ENCODE measurements at places on chromosomes 1 and 21.

GRCh38 chr1:154877370-154877974, 7.4 kb upstream of the KCNN3 start:
- DNase-seq = no peak

- DNase-seq = no peak
Observed at GRCh38 chr1:231924180-231924579, 297.6 kb downstream of the DISC1 start.

GRCh38 chr1:207152792-207153468, 48.9 kb downstream of the C4BPA start:
- no peak for DNase-seq

GRCh38 chr1:24216276-24217074, 29.4 kb upstream of the IFNLR1 start:
- DNase-seq = peak; percentile 31

DNA sequence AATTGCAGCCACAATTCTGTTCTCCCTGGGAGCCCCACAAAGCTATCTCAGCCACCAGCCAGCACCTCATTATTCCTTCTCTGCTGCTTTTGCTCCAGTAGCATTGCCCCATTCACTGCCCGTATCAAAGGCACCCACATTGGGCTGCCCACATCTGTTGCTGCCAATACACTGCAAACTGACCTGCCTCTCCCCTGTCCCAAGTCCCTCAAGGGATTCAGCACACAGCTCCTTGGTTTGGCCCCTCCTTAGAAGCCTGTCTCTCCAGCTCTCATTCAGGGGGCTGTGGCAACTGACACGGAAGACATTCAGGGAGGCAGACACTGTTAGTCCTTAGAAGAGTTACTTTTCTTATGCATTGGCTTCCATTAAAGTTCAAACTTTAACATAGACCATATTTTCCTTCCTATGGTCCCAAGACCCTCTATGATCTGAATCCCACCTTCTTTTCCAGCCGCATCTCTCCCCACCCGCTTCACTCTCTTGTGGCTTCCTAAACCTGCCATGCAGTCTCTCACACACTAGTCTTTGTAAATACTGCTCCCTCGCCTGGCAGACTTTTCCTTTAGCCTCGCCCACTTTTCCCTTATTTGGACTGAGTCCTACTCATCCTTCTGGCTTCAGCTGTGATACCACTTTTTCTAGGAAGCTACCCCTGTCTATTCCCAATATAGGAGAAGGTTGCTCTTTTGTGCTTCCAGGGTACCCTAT, 19.3 kb upstream of the KLHDC8A start:
- peak; percentile 91 for DNase-seq

GRCh38 chr1:62423580-62424242, 13.1 kb upstream of the USP1 start:
- no peak for DNase-seq

GRCh38 chr1:71044833-71045232, 2.8 kb downstream of the PTGER3 start:
- DNase-seq = no peak

GRCh38 chr1:235075048-235075776, 53.4 kb downstream of the TOMM20 start:
- DNase-seq = no peak

- DNase-seq = no peak
Observed at GRCh38 chr1:217019475-217019874, 296.2 kb upstream of the ESRRG start.

- peak; percentile 89 for DNase-seq
Observed at GRCh38 chr21:35204850-35205541, 155.9 kb upstream of the RUNX1 start.

DNA sequence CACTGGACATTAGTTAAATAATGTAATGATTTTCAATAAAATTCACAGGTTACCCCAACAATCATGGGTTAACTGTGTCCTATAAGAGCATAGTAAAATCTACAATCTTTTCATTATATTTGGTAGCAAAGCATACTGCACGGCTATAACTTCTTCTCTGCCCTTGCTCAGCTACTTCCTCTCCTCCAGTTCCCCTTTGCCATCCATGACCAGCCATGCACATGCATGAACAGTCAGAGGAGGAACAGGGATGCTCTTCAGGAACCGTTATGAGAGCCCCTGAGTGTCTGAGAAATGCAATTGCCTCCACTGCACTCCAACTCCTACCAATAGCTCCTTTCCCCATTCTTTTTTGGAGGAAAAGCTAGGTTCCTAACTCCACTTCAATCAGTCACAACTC, 646.7 kb downstream of the LTN1 start:
- DNase-seq = no peak

DNA sequence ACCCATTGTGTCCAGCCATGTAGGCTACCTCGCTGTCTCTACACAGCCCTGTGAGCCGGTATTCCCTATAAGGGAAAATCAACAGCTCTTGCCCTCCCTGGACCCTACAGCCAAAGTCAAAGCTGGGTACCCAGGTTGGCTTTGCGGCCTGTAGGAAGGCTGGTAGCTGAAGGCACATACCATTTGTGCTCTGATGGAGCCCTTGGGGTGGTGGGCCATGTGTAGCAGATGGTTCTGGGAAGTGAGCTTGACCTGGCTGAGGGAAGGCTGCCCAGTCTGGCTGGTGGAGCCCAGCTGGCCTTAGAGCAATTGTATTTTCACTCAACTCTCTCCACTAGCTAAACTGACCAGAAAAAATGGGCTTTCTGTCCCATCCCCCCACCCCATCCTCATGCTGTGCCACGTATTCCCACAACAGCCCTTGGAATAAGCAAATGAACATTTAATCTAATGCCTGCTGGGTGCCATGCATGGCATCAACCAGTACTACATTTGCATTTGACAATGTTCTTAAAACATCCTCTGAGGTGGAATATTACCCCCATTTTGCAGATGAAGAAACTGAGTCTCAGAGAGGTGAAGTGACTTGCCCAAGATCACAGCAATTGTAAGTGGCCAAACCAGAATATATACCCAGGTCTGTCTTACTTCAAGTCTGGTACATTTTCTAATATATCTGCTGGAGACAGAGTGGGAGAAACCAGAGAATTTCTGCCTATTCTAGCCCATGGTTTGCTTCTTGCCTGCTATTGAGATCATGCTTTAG, 56.8 kb downstream of the NDUFS5 start:
- DNase-seq = no peak

DNA sequence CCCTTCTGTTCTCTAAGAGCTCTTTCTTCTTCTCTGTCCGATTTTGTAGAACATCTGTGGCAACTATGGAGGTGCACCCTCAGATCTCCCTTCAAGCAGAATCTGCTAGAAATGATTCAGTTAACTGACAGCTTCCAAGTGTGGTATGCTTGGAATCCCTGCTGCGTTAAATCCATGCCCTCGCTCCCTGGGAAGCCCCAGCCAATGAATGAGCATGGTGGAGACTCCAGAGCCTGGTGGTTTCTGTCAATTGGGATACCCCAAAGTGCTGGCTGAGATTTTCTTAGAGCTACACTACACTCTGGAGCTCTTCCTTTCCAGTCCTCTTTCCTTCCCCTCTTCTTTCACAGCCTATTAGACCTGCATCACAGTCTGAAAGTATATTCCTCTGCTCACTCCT, 116.3 kb upstream of the C1orf21 start:
- peak; percentile 18 for DNase-seq

DNA sequence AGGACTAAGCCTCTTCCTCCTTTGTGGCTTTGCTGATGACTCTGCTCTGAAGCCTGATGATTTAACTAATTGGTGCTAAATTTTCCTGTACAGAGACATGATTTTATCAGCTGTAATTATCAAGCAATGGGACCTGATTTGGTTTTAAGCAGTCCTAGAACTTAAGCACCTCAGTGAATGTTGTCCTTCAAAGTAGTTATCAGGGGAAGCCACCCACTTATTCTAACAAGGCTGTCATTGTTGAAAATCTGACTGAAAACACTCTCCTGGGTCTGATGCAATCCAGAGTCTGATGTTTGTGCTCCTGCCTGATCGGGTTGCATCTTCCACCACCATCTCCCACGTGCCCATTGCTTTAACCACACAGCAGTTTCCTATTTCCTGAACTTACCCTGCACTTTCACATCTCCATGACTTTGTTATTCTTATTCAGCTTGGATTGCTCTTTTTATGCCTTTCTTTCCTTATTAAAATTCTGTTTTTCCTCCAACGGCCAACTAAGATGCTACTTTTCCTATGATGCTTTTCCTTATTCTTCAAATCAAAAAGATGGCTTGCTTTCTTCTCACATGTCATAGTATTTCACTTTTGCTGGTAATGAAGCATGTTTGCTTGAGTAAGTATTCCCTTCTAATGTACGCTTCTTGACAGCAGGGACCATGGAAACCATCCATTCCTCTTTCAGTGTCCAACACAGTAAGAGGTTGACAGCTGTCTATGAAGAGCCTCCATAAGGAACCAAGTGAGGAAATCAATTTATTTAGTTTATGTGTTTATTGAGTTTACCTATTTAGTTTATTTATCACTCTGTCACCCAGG, 55.0 kb downstream of the S1PR1 start:
- DNase-seq = peak; percentile 33

DNA sequence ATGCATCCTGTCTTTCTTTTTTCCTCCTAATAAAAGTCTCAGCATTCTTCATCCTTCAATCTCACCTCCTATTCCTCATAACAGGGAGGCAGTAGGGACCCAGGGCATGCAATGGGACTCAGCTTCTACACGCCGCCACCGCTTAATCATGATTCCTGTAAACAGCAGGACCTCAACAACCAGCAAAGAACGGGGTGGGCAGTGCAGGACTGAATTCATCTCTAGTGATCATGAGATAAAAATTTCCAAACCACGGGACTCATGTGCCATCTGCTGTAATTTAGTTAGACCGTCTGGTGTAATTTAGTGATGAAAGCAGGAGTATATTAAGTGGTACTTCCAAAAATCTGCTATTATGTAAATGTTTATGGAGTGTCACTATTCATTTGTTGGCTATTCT, 5.4 kb downstream of the PRAMEF12 start:
- no peak for DNase-seq

DNA sequence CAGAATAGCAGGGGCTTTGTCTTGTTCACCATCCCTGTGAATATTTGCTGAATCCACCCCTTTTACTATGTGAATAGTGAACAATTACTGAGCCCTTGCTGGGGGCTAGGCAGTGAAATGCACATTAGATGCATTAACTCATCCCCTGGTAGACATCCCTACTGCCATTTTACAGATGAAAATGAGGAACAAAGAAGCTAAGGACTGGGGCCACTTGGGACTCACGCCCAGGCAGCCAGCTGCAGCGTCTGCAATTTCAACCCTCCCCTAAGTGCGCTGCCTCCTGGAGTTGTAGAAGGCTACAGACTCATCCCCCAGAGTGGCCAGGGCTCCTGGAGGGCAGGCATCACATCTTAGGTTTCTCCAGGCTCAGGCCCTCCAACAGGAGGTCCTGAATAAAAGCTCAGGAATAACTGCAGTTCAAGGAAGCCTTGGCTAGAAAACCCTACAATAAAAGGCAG, 31.6 kb downstream of the CAPZB start:
- DNase-seq = peak; percentile 22
